Left ventricle myocardium inferior (tissue), 1 donor: ENCODE measurements at places on chromosomes 2 and 18. TPM values are rescaled to one million over a fixed set of nuclear protein-coding genes. Genes with fewer than 3 reads are reported as not detected.

- no peak for DNase-seq
Observed at GRCh38 chr2:138829326-138829919, 49.2 kb upstream of the NXPH2 start.

GRCh38 chr2:73911548-73912208, 15.0 kb upstream of the DGUOK start:
- no peak for DNase-seq

DNA sequence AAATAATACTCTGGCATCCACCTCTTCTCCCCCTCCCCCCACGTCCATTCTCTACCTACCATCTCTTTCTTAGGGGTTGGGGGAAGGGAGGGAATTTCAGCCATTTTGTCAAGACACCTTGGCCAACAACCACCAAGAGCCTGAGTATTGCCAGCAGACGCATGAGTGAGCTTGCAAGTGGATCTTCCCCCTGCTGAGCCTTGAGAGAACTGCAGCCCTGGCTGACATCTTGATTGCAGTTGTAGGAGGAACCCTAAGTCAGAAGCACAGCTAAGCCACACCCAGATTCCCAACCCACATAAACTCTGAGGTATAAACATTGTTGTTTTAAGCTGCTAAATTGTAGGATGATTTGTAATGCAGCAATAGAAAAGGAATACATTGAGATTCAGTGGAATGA, 165.6 kb downstream of the TMEFF2 start:
- no peak for DNase-seq

- DNase-seq: no peak
Observed at GRCh38 chr2:216932113-216932862, 72.4 kb upstream of the TNP1 start.

DNA sequence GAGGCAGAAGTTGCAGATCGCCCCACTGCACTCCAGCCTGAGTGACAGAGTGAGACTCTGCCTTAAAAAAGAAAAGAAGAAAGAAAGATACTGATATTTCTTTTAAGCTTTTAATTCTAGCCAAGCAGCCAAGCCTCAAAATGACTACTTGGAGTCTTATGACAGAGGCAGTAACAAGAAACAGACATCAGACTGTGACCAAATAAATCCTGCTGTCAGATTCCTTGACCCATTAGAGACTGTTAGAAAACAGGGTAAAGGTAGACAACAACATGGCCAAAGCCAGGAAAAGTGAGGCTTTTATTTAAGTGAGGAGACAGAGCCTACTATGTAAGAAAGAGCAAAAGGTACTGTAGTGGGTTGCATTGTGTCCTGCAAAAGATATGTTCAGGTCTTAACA, 83.4 kb upstream of the NARS1 start:
- no peak for DNase-seq

DNA sequence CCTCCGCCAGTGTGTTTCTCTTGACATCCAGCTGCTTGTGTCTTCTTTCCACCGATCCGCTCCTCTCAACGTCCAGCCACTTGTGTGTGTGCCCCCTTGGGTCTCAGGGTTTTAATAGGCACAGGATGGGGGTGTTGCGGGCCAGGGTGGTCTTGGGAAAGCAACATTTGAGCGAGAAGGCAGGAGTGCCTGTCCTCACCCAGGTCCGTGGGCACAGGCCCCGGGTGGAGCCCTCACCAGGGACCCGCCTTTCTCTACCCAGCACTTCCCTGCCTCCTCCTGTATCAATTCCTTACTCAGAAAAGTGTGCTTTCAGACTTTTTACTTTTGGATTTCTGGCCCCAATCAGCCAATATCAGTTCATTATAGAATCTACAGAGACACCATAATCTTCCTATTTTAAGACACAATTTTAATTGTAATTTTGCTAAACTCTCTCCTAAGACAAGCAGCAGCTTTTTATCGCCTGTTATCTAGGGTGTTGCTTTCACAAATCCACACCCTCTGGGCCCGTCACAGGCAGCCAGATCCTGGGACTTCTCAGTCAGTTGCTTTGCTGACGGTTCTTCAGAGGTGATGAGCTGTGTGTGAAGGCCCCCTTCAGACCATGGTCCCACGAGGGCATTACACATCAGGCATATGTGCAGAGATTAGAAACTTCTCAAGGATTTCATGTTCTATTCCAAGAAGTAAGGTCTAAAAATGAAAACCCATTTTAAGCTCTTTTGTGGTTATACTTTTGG, 96.0 kb upstream of the FHL2 start:
- peak; percentile 79 for DNase-seq

- DNase-seq: no peak
Observed at GRCh38 chr18:78230911-78231310, 748.7 kb upstream of the SALL3 start.

DNA sequence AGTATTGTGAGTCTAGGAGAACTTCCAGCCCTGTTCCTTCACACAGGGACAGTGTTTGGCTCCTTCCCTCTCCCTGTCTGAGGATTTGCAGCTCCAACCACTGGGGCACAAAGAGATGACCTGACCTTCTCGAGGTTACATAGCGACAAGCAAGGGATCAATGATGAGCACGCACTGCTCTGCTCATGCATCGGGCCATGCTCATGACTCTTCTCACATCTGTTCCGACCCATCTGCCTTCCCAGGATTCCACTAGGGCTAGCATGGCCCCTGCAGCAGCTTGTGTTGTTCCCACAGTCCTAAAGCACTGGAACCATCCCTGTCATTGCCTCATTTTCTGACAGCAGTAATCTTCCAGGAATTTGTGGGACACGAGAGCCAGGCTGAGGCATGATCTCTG, 78.8 kb upstream of the ARHGAP28 start:
- DNase-seq: no peak

- DNase-seq: no peak
Observed at GRCh38 chr2:152384992-152385391, 50.0 kb downstream of the FMNL2 start.

GRCh38 chr18:73646196-73646595, 501.4 kb downstream of the FBXO15 start:
- DNase-seq: no peak

- no peak for DNase-seq
Observed at GRCh38 chr2:170088776-170089175, 89.2 kb upstream of the MYO3B start.

DNA sequence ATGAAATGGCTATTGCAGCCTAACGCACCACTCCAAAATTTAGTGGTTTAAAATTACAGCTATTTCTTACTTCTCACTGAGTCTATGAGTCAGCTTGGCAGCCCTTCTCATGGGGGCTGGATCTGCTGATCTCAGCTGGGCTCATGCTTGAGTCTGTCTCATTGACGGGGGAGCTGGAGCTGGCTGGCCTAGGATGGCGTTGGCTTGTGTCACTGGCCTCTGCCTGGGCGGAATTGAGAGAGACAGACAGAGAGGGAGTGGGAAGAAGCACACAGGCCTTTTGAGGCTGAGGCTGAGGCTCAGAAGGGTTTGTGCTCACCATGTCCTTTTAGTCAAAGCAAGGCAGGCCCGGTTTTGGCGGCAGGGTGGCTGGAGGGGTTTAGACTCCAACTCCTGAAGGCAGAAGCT, 412.1 kb upstream of the MYT1L start:
- DNase-seq: peak; percentile 68

- DNase-seq: no peak
Observed at GRCh38 chr2:177822941-177823340, 249.6 kb downstream of the PDE11A start.

DNA sequence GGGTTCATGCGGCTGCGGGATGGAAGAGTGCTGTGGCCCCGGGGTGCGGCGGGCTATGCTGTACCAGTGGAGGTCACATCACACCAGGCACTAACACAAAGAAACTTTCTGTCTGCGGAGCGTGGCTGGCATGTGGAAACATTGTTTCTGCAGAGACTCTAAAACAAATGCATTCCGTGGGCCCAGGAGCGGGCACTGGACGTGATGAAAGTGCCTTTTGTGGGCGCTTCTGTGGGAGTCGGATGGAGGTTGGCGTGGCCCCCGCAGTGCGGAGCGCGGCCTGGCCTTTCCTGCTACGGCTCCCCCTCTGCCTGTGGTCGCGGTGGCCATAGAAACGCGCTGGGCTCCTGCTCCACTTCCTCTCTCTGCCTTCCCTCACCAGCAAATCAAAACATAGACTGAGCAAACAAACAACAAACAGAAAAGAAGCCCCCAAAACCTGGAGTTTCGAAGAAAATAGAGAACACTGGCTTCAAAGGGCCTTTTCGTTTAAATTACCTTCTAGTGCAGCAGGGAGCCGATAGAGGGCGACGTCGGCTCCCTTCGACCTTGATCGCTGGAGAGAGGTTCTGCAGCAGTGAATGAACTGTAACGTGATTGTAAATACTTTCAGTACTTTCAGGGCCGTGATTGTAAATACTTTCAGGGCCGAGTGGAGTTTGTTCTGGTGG, 51.4 kb downstream of the KIF5C start:
- DNase-seq: no peak

DNA sequence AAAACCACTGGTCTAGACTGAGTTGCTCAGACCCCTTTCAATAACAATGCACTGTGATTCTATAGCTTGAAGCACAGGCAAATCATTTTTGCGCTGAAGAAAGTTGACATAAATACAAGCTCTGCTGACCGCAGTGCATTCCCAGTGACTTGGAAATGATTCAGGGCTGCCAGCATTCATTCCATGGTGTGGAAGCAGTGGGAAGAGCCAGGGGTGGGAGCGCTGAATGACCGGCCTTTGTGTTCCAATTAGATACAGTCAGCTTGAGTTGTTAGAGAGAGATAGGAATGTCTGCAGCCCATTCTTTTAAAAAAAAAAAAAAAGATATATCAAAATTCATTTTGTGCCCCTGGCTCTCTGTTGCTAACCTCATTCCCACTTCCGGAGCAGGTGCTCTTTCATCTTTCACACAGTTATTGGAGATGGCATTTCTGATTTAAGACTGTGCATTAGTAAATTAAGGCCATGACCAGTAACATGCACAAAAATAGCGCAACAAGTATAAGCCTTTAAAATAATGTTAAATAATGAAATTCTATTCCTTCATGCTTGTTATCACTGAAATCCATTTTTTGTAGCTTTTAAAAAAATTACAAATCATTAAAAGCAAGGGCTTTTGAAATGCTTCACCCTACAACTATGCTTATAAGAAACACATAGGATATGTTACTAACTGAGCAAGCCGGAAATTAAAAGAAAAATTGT, 59.4 kb upstream of the CTLA4 start:
- DNase-seq: no peak

GRCh38 chr2:105674859-105675541, 69.7 kb upstream of the NCK2 start:
- no peak for DNase-seq

GRCh38 chr18:51171625-51172259, 25.7 kb downstream of the MEX3C start:
- no peak for DNase-seq

DNA sequence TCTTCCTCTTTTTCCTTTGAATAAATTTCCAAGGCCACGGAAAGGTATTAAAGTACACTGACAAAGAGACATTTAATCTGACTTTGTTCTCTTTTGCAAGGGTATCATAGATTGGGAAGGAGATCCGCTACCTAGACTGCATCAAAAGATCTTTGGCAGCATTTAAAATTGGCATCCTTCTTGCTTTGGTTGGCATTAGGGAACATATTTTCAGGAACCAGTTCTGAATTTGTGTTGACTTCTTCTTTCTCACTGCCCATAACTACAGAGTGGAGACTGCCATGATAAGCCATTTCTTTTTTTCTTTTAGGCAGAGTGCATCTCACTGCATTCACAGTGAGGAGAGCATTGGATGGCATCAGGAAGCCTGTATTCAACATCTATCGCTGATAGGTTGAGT, 83.4 kb downstream of the DOCK10 start:
- DNase-seq: no peak

GRCh38 chr2:216486271-216486670, 12.4 kb upstream of the RPL37A start:
- no peak for DNase-seq

- DNase-seq: no peak
Observed at GRCh38 chr2:263774-264492, at the start of gene SH3YL1. SH3YL1 (minus strand) TSS chr2:264032; CDS start chr2:263984, 48 bp downstream.

- DNase-seq: no peak
Observed at GRCh38 chr18:7764405-7764804, 197.3 kb downstream of the PTPRM start.

GRCh38 chr18:9177466-9177865, 40.9 kb downstream of the ANKRD12 start:
- DNase-seq: no peak

- no peak for DNase-seq
Observed at GRCh38 chr18:28208712-28209265, 31.9 kb upstream of the CDH2 start.

DNA sequence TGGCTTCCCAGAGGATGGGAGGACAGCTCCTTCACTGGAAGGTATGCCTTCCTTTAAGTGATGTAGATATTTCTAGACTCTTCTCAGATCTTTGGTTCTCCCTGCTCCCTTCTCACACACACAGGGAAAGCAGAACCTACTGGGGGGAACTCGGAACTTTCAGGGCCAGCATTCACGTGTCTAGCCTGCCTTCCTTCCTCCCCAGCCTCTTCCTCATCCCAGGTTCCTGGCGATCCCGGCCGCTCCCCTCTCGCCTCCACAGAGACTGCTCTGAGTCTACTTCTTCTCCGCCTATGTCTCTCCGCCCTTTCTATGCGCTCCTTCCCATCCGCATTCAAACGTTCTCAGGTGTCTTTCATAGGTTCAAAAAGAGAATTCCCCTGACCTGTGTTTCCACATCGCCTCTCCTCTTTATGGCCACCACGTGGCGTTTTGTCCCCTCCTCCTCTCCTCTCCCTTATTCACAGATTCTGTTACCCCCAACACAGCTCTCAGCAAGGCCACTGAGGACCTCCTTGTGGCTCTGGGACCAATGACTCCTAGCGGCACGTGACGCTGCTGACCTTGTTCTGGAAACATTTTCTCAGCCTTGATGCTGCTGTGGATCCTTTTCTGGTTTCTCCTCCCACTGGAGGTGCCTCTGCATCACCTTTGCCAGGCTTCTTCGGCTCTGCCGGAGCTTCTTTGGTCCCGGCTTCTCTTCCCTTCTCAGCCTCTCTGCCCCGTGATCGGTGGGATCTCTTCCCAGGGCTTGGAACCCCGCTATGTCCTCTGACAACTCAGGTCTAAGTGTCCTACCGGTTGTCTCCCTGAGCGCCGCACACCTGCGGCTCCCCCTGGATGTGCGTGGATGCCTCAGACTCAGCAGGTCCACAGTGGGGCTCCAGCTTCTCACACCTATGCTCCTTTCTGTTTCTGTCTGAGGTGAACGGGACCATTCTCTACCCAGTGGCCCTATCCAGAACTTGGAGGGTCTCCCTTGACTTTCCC, 77.5 kb downstream of the VAPA start:
- no peak for DNase-seq

- DNase-seq: no peak
Observed at GRCh38 chr2:231711677-231712450, 3.5 kb downstream of the PTMA start.

Gene LYPD6
- 0.08 TPM for total RNA-seq

Gene PLCD4
- 0.99 TPM for total RNA-seq

Gene NAT8
- not detected for total RNA-seq

Gene DNAJC5G
- 1.2 TPM for total RNA-seq

Gene SMC6
- total RNA-seq: 13.3 TPM

Gene IL1B
- total RNA-seq: 0.27 TPM

Gene HOXD9
- total RNA-seq: 0.16 TPM

Gene RAB27B
- 0.16 TPM for total RNA-seq

Gene INPP1
- total RNA-seq: 15.0 TPM

Gene SKOR2
- not detected for total RNA-seq

Gene GATA6
- total RNA-seq: 60.9 TPM

Gene CYP1B1
- total RNA-seq: 17.7 TPM
